ENCODE measurements at places on chromosomes 1 and 21.

- no peak for DNase-seq
These were observed 322.9 kb downstream of the BARHL2 start for GRCh38 chr1:90394247-90394646.

- no peak for DNase-seq
These were observed 14.3 kb upstream of the S100A11 start for GRCh38 chr1:152050886-152051675.

GRCh38 chr21:14657241-14658008 lies 111.3 kb upstream of the SAMSN1 start:
- no peak for DNase-seq

DNA sequence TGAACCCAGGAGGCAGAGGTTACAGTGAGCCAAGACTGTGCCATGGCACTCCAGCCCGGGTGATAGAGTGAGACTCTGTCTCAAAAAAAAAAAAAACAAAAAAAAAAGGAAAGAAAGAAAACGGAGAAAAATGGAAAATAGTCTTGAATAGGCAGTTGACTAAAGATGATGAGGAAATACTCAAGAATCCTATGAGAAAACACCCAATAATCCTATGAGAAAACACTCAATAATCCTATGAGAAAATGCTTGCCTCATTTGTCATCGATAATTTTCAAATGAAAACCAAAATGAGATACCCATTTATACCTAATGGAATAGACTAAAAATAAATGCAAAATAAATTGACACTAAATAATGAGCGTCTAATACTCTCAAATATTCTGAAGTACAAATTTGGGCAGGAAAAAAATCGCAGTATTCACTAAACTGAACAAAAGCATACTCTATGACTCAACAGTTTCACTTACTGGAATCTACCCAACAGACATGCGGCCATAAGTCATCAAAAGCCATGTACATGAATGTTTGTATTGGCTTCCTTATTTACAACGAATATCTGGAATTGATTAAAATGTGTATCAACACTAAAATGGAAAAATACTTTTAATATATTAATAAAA lies 733.9 kb upstream of the CHRM3 start:
- no peak for DNase-seq

DNA sequence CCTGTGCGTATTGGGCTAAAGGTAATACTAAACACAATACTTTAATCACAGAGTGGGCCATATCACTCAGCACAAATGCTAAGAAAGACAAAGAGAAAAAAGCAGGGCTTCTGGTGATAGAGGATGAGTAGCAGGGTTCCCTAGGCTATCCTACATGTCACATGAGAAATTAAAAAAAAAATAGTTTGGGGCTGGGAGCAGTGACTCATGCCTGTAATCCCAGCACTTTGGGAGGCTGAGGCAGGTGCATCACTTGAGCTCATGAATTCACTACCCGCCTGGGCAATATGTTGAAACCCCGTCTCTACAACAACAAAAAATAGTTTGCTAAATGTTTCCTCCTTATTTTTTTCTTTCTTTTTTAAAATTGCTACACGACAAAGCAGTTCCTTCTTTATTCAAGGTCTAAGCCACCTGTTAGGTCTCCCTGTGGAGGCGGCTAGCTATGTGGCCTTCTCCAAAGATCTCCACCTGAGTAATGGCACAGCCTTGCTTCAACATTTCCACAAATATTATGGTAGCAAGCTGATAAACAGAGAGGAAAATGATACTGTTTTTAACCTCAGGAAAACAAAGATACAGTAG lies 1.5 kb downstream of the ENSA start:
- no peak for DNase-seq

GRCh38 chr1:5856246-5856815 lies 135.9 kb downstream of the NPHP4 start:
- DNase-seq = no peak

DNA sequence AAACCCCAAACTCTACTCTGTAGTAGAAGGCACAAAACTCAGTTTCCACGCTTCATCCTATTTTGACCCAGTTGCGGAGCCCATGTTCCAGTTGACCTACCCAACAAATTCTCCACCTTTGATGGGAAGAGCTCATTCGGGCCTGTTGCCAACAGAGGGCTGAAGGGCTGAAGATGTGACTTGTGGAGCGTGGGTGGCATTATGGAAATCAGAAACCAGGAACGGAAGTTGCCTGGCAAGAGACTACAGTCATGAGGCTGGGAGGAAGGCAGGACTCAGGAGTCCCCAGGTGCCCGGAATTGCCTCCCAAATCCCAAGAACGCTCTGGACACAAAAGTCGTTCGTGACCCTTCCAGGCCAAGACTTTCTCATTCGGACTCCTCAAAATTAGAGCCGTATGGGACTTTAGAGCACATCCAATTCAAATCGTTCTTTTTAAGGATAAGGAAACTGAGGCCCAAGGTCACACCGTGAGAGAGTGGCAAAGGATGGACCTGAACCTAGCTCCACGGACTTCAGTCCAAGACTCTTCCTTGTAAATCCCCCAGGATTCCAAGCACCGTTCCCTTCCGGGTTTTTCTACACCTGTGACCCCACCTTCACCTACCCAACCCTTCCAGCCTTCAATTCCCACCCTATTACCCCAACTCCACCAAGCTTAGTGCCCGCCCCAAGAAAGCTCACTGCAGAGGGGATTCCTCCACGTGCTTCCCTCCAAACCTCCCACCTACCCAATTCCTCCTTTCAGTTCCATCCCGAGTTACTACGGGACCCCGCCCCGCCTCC lies 739 bp downstream of the SMG5 start:
- DNase-seq = no peak

GRCh38 chr1:200139661-200140250 lies 112.2 kb downstream of the NR5A2 start:
- DNase-seq = no peak
